ENCODE measurements at places on chromosomes 2 and 18. TPM values are rescaled to one million over a fixed set of nuclear protein-coding genes. Genes with fewer than 3 reads are reported as not detected.
A peak's percentile ranks its signal among the peaks of the same experiment; 100 is the strongest.

Gene HOXD4
- total RNA-seq: not detected

Gene CCDC85A
- 0.14 TPM for total RNA-seq

Gene COBLL1
- 15.8 TPM for total RNA-seq

- peak; percentile 55 for DNase-seq
These were observed 156.7 kb downstream of the EVA1A start for GRCh38 chr2:75403991-75404428.

DNA sequence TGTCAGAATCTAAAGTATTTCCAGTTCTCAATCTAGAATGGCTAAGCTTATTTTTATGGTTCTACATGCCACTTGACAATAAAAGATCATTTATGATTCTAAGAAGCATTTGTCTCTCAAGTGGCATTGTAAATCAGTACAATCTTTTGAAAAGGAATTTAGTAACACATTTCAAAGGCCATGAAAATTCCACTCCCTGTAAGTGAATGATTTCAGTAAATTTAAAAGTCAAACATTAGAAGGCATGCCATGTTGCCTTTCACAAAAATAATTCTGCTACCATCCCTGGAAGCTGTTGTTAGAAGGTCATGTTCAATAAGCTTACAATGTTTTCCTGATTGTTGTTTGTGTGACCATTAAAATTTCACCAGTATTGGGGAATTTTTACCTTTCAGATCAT is 142.9 kb downstream of the RPIA start:
- no peak for DNase-seq

Measured in H4 (cell line).